Tibial artery (tissue), 4 donors: ENCODE measurements at places on chromosomes 7 and 10.

- H3K27me3 ChIP-seq: no peaks in the 10 kb centered on the region
- H3K4me1 ChIP-seq: no peaks in the 10 kb centered on the region
- H3K27ac ChIP-seq: no peak overlapping the region
- H3K4me3 ChIP-seq: no peak overlapping the region
Observed at GRCh38 chr10:88661577-88661976, 2.7 kb upstream of the LIPF start.

GRCh38 chr10:17673471-17674061 is 29.6 kb downstream of the STAM start:
- no peak overlapping the region for H3K27ac ChIP-seq
- no peaks in the 10 kb centered on the region for H3K4me1 ChIP-seq
- H3K36me3 ChIP-seq: no peaks in the 10 kb centered on the region
- H3K27me3 ChIP-seq: no peaks in the 10 kb centered on the region

DNA sequence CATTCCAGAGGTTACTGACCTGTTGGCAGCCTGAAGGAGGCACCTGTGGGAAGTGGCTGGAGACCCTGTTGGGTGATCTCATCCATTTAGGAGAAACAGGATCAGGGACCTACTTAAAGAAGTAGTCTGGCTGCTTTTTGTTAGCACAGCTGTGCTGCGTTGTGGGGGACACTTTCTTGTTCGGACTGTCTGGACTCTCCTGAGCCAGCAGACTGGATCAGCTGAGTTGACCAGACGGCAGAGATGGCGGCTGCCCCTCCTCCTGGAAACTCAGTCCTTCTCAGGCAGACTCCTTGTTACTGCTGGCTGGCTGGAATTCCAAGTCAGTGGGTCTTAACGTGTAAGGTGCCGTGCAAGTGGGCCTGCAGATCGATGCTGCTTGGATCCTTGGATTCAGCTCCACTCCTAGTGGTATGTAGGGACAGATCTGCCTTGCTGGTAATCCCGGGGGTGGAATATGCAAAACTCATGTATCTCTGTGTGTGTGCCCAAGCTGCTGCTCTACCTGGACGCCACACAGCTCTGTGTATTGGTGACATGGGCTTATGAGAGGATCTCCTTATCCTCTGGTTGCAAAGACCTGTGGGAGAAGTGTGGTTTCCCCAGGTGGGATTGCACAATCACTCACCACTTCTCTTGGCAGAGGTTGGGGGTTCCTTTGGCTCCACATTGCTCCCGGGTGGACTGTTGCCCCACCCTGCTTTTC is 87.3 kb downstream of the CCSER2 start:
- peaks cover 5% of the 10 kb centered on the region for H3K4me1 ChIP-seq
- no peak overlapping the region for H3K27ac ChIP-seq
- peaks cover 7% of the 10 kb centered on the region for H3K36me3 ChIP-seq
- no peak overlapping the region for H3K4me3 ChIP-seq

DNA sequence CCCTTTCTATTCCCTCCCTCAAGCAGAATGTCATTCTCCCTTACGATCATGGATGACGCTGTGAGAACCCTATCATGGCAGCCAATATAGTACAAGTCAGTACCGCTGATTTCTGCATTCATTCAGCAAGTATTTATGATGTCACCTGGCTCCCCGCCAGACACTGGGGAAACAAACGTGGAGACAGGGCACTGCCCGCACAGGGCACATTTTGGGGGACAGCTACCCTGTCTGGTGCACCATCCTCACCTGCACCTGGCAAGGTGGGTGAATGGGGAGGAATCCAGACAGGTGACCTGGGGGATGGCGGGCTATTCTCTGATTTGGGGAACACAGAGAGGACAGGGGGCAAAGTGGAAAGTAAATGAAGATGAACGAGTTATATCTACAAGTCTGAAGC is 28.4 kb downstream of the MKI67 start:
- no peak overlapping the region for H3K27ac ChIP-seq
- H3K27me3 ChIP-seq: no peaks in the 10 kb centered on the region
- no peak for DNase-seq
- H3K4me1 ChIP-seq: no peaks in the 10 kb centered on the region

DNA sequence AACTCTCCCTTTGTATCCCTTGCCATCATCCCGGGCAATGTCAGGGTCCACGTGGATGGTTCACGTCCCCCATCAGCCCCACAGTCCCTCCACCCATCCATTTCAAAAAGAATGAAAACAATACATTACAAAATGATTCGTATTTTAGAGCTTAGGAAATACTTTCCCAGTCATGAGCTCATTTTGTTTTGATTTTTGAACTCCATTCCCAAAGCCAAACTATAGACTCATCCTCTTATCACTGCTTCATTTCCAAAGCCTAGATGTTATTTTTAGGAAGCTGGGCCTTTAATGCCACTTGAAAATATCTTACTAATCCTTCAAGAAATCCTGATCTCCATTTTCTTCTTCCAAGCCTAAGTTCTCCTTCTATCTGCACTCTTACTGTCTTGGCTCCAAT is 72.1 kb downstream of the WNT2 start:
- H3K4me3 ChIP-seq: no peak overlapping the region
- H3K36me3 ChIP-seq: no peaks in the 10 kb centered on the region
- no peak overlapping the region for H3K27ac ChIP-seq
- DNase-seq: no peak
- H3K4me1 ChIP-seq: no peaks in the 10 kb centered on the region
